ENCODE measurements at places on chromosomes 11 and 22.
A peak's percentile ranks its signal among the peaks of the same experiment; 100 is the strongest.

GRCh38 chr22:26885441-26886261 lies 228.3 kb downstream of the MIAT start:
- DNase-seq, result no peak

GRCh38 chr11:126834149-126834548 lies 166.4 kb downstream of the KIRREL3 start:
- DNase-seq, result no peak

GRCh38 chr22:37854946-37855345 lies 5.7 kb downstream of the EIF3L start:
- no peak for DNase-seq

GRCh38 chr11:126416542-126417090 lies 61.1 kb downstream of the ST3GAL4 start:
- peak; percentile 93 for DNase-seq

- DNase-seq, result no peak
These were observed 25.5 kb upstream of the OSBPL5 start for GRCh38 chr11:3190600-3190999.

GRCh38 chr11:124842305-124842704 lies 22.9 kb upstream of the ROBO3 start:
- DNase-seq, result no peak

DNA sequence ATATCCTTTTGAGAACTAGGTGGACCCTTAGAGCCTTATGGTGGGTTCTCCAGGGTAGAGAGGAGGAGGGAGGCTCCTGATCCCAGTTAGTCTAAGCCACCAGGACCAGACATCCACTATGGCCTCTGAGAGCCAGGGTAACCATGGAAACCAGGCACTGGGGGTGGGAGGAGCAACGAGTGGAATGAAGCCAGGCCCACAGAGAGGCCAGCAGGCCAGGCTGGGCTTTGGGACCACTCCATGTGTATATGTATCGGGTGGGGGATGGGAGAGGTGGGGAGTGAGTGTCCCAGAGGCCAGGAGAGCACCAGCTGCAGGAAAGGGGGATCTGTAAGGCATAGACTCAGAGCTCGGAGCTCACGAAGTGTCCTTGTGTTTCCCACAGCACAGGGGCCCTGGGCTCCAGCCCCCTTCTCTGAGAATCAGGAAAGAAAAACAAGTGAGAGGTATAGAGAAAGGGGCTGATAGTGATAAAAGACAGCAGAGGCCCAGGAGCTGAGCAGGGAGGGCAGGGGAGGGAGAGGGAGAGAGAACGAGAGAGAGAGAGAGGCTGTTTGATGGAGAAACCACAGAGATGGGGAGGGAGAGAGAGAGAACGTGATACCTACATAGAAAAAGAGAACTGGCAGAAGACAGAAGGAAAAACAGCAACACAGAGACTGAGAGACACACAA lies 15.5 kb upstream of the TSPAN18 start:
- no peak for DNase-seq

DNA sequence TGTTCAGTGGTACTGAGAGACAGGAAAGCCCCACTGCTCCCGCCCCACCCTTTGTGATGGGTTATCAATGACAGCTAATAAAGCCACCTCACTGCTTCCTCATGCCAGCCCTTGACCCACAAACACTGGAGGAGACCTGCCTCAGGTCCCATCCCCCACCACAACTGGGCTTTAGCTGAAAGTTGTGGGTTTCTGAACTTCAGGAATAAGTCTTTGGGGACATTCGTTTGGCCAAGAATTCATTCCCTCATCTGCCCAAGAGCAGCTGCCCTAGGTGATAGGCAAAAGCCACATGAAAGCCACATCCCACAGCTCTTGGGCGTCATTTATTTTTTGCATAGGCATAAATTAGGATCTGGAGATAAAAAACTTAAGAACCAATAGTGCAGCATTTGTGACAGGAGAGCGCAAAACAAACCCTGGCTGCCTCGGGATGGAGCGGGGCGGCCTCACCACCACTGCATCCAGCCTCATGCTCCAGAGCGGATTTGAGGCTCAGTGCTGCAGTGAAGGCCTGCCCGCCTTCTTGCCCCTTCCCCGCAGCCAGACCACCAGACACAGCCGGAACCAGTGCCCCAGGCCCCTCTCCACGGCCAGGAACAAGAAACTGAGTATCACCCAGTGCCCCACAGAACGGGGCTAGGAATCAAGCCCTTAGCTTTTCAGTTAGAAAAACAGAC lies 21.2 kb downstream of the SUN2 start:
- DNase-seq, result no peak

All from head of caudate nucleus (tissue), 42 donors.